ENCODE measurements at places on chromosomes 7 and 10. TPM values are rescaled to one million over a fixed set of nuclear protein-coding genes. Genes with fewer than 3 reads are reported as not detected.
A peak's percentile ranks its signal among the peaks of the same experiment; 100 is the strongest.

- peak; percentile 56 for DNase-seq
These were observed 140.5 kb downstream of the PRKAG2 start for GRCh38 chr7:151736403-151736909.

- no peak for DNase-seq
These were observed 114.5 kb downstream of the ARID5B start for GRCh38 chr10:62015994-62016393.

DNA sequence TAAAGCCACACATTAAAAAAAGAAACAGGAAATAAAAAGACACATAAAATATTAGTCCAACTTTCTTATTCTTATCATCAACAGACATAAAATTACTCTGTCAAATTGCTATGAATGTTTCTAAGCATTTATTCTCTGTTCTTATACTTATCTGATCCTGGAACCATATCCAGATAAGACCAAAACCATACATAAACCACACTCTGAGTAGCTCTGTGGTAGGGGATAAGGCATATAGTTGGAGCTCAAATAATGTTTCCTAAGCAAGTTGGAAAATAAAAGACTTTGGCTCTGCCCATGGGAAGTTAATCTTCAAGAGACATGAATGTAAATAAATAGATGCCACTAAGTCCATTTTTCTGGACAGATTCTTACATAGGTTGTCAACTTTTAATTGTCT, 103.1 kb upstream of the PLXDC2 start:
- no peak for DNase-seq

DNA sequence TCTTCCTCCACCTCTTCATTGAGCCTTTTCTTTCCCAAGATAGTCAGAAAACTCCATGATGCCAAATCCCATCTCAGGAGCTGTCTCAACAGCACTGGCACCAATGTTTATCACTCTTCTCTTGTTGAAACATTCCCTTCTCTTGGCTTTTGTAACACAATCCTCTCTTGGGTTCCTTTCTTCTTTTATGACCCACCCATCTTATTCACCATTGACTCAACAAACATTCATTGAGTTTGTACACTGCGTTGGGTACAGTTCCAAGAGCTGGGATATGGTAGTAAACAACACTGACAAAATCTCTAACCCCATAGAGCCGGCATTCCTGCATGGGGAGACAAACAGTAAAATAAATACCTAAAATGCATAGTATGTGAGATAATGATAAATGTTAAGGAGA, 577.5 kb downstream of the INHBA start:
- DNase-seq = peak; percentile 93

- DNase-seq = peak; percentile 83
These were observed 64.5 kb downstream of the DNMBP start for GRCh38 chr10:99945263-99945662.

DNA sequence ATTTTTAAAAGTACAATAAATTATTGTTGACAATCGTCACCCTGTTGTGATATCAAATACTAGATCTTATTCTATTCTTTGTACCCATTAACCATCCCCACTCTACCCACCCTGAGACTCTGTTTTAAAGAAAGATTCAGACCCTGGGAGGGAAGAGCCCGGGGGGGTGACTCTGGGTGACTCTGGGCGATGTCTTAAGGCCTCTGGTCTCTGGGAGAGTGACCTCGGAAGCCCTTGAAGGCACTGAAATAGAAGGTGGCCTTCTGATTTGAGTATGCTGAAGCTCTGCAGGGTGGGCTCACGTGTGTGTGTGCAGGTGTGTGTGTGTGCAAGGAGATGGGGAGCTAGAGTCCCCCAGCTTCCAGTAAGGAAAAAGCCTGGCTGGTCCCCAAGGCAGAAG, 9.7 kb downstream of the ADAP1 start:
- no peak for DNase-seq

DNA sequence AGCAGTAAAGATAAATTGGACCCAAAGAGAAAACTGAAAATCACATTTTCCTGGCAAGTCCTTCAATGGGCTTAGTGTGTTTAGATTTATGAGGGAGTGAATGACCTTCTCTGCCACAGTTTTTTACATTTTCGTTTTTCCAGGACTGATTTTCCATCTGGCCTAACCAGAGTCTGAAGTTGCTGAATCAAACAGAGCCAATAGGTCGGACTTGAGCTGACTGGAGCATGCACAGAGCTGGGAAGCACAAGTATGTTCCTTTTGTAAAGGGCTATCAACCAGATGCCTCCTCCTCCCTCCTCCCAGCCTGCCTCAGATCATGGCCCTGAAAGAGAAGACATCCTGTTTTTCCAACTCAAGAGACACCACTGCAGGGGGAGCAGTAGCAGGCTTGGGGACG, 126.0 kb upstream of the ANKRD1 start:
- no peak for DNase-seq

AKR1C8 gene
- not detected for total RNA-seq

SMARCD3 gene
- total RNA-seq = 2.1 TPM

ZNF32 gene
- total RNA-seq = 20.5 TPM

LGI1 gene
- not detected for total RNA-seq

ZNF736 gene
- total RNA-seq = 9.7 TPM

Measured in bronchial epithelial cell (primary cell).